ENCODE measurements at places on chromosomes 3 and 15.

- no peak for DNase-seq
Measured at GRCh38 chr3:123971406-123971805, 10.4 kb upstream of the CCDC14 start.

DNA sequence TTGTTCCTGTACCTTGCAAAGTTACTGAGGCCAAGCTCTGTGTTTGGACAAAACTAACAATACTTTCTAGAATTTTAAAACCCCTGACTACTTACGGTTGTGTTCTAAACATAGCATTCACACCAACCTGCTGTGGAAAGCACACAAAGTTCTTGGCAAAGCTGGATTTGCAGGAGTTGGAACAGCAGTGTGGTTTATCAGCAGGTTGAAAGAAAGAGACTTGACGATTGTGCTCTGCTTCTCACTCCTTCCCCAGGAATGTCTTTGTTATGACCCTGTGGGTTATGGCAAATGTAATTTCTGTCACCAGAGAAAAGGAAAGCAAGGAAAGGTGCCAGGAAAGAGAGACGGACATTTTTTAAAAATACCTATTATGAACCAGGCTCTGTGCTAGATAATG, 165.5 kb upstream of the TGFBR2 start:
- DNase-seq, result no peak

DNA sequence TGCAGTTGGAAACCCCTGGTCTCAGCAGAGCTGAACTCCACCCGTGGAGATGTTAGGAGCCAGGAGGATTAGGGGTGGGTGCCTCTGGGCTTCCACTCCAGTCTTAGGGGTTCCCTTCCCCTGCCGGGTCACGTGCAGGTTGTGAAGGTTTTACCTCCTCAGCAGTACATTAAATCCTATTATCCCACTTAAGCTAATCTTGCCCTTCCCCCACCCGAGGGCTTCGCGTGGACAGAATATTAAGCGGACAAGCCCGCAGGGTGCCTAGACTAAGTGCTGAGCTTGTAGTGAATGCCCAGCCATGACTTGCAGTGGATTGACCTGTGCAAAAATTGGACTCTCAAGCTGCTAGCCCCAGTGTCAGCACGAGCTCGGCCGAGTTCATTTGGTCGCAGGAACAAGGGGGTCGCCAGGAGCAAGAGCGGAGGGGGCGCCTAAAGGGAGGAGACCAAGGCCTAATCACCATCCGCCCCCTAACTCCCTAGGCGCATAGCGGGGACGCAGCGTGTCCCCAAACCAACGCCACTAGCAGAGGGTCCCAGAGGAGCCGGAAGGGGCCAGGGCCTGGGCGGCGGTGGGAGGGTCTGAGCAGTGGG, 498 bp upstream of the SEMA4B start:
- no peak for DNase-seq

DNA sequence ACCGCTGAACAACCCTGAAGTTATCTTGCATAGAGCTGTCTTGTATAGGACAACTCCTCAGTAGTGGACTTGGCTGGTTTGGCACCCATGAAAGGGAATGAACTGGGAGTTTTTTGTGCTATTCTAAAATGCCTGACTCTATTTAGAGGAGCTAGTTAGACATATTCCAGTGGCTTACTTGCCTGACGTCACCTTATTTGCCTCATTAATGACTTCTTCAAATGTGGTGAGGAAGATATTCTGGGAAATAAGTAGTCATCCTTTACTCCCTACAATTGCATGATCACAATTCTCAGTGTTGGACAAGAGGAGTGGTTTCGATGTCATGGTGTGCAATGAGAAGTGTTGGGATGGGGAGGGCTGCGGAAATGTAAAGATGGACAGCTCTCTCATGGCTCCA, 509.2 kb upstream of the MDFIC2 start:
- no peak for DNase-seq

- no peak for DNase-seq
Measured at GRCh38 chr3:101170062-101170771, 150.2 kb downstream of the IMPG2 start.

Measured in activated naive CD4-positive, alpha-beta T cell treated with Interleukin-2 at 50 U/mL for 16 hours (primary cell).